ENCODE measurements at places on chromosomes 6 and 20.

DNA sequence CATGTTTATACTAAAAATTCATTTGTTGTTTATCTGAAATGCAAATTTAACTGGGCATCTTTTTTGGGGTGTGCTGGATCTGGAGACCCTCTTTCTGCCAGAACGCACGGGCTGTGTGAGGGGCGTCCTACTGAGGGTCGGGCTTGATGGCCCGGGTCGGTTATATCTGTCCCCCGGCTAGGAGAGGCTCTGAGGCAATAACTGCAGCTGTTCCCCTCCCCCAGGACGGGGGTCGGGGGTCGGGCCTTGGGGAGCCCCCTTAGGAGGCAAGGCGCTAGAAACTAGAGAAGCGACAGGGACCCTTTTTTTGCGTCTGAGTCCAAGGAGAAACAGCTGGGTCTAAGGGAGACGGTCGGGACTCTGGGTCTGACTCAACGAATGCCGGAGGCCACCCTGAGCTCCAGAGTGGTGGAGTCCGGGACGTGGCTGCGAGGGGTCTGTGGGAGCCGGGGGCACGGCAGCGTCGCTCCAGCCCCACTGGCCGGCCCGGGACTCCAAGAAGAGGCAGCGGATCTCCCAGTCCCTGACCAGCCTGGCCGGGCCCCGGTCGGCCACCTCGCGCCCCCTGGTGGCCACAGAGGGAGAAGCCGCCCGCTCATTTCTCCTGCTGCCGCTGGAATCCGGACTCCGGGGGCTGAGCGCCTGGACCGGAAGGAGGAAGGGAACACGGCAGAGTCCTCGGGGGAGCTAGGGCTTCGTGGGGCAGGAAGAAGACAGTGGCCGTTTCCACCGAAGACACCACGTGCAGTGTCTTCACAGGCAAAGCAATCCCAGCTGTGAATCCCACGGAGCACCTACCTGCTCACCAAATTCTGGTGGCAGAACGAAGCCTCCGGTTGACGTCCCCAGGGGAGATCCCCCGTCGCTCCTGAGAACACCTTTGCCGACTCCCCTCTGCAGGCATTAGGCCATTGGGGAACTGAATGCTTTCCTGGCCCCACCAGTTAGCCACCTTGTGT is 24.0 kb upstream of the SCML4 start:
- peak; percentile 63 for DNase-seq

DNA sequence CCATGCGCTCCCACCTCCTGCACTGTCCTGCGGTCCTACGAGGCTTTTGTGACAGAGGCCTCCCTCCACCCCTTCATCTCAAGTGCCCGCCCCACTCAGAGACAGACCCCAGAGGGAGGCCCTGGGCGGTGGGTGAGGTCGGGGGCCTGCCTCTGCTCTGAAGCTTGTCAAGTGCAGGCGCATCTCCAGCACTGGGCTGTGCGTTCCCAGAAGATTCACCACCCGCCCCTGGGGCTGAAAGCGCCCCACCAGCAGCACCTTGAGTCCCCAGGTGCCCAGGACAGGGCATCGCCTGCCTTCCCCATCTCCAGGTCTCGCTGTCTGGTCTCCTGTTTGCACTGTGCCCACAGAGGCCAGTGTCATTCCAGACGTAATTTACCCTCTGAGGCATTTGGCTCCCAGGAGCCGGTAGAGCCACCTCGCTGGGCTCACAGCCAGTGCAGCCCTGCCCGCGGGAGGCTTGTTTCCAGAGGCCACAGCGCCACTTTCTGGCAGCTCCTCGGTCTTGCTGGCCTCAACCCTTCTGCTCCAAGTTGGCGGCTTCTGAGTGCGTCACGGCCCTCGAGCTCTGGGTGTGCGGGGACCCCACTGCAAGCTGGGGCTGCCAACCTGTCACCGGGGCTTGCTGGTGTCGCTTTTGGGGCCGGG is 191.1 kb downstream of the TAF4 start:
- DNase-seq: no peak

- DNase-seq: no peak
Observed at GRCh38 chr6:53906842-53907241, 112.0 kb downstream of the LRRC1 start.

- no peak for DNase-seq
Observed at GRCh38 chr6:150068151-150068550, 770 bp downstream of the ULBP3 start.

DNA sequence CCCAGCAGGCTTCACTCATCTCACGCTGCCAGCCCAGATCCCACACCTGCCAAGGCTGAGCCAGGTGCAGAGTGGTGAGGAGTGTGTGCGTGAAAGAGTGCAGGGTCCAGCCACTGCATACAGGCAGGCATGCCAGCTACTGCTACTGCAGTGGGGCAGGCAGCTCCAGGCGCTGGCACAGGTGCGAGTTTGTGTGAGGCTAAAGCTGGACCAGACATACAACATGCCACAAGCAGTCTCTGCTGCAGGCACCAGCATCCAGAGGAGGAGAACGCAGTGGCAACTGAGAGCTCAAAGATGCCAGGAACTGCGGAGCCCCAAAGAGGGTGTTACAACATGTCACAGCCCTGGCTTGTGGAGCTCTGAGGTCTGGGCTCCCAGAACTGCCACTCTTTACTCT is 149.8 kb downstream of the EYS start:
- DNase-seq: no peak

- no peak for DNase-seq
Observed at GRCh38 chr20:60102665-60103210, 144.5 kb downstream of the CDH26 start.
